ENCODE measurements at places on chromosomes 12 and 14.

DNA sequence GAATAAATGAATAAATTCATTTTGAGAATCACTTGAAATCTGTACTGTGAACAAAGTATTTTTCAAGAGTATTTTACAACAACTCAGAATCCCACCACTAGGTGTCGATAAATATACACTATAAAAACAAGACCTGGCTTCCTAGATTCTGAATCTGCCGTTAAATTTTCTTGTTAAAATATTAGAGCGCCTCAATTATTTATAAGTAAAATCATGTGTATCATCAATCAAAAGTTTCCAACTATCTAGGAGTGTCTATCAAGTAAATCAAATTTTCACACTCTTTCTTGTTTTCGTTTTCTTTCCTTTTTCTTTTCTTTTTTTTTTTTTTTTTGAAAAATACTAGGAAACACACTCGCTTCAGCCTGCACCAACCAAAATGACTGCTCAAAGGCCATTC lies 179.2 kb upstream of the DCN start:
- no peak for DNase-seq

DNA sequence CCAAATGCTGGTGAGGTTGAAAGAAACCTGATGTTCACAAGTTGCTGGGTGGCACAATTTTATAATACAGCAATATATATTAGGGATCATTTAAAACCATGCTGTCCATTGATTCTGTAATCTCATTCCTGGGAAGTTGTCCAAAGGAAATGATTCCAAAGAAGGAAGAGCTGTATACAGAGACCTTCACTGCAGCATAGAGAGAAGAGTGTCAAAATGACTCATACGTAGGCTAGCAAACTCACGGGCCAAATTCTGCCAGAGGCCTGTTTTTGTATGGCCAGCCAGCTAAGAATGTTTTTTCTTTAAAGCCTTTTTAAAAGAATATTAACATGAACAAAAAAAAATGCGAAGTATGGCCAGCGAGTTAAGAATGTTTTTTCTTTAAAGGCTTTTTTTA lies 69.2 kb upstream of the MED13L start:
- DNase-seq: no peak

- no peak for DNase-seq
These were observed 378.7 kb downstream of the PRKD1 start for GRCh38 chr14:29548948-29549370.

GRCh38 chr12:26848156-26848825 lies 15.3 kb upstream of the ITPR2 start:
- no peak for DNase-seq

GRCh38 chr12:62196146-62196545 lies 64.1 kb upstream of the USP15 start:
- no peak for DNase-seq

Data from activated naive CD4-positive, alpha-beta T cell treated with anti-CD3 and anti-CD28 coated beads, Interleukin-2, amount 50 U/mL, for 16 hours (primary cell).